ENCODE measurements at places on chromosomes 4 and X. TPM values are rescaled to one million over a fixed set of nuclear protein-coding genes. Genes with fewer than 3 reads are reported as not detected.

DNA sequence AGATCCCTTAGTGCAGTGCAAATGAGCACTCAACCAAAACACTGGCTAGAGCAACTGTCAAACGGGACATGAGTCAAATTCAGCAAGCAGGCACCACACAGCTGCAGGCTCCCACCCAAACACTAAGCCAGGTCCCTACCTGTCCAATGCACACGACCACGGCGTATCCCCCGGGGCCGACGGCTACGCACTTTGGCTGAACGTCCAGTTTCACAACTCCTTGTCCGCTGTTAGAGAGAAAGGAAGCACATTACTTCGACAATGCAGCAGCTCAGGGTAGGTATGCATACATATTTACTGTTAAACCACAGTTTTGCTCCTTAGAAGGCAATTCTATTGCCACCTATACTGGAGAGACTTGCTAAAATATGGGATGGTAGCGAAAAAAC lies 35.4 kb downstream of the WDR1 start:
- peaks cover 35% of the 10 kb centered on the region for H3K36me3 ChIP-seq
- no peak overlapping the region for H3K27ac ChIP-seq
- DNase-seq: no peak
- no peaks in the 10 kb centered on the region for H3K4me1 ChIP-seq
- H3K4me3 ChIP-seq: no peak overlapping the region

DNA sequence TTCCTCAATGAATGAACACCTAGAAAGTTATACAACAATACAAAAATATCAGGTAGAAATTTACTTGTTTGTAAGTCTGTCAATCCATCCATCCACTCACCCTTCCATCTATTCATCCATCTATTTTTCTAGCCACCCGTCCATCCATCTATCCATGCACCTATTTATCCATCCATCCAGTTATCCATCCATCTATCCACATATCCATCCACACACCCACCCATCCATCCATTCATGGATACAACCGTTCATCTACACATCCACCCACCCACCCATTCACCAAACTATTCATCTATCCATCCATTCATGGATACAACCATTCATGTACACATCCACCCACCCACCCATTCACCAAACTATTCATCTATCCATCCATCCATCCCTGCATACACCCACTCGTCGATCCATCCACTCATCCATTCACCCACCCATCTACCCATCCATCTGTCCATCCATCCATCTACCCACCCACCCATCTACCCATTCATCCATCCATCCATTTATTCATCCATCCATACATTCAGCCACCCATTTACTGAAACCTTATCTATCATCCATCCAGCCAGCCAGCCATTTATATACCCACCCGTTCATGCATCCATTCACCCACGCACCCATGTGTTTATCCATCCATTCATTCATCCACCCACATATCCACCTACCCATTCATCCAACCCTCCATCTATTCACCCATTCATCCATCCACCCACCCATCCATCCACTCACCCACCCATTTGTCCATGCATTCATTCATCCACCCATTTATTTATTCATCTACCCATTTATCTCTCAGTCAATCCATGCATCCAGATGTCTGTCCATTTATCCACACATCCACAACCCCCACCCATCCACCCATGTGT lies 10.4 kb upstream of the CD99 start:
- no peak for DNase-seq
- no peaks in the 10 kb centered on the region for H3K36me3 ChIP-seq
- H3K4me3 ChIP-seq: no peak overlapping the region

DNA sequence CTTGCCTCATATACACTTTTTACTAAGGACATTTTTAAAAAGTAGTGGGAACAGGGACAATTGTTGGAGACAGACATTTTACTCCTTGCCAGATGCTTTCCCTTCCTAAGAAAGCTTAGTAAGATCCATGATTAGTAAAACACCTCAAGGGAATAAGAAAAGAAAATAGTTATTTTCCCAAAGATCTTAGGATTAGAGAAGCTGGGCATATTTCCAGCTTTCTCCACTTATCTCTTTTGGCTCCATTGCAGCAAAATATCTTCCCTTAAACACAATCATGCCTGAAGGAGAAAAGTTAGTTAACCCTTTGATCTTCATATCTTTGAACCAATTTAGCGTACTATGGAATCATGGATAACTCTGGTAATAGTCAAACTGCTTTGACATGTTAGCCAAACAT lies 257.9 kb downstream of the PCDH18 start:
- no peaks in the 10 kb centered on the region for H3K27me3 ChIP-seq
- H3K4me1 ChIP-seq: no peaks in the 10 kb centered on the region
- H3K4me3 ChIP-seq: no peak overlapping the region
- H3K36me3 ChIP-seq: no peaks in the 10 kb centered on the region
- no peak for DNase-seq
- no peak overlapping the region for H3K27ac ChIP-seq

DNA sequence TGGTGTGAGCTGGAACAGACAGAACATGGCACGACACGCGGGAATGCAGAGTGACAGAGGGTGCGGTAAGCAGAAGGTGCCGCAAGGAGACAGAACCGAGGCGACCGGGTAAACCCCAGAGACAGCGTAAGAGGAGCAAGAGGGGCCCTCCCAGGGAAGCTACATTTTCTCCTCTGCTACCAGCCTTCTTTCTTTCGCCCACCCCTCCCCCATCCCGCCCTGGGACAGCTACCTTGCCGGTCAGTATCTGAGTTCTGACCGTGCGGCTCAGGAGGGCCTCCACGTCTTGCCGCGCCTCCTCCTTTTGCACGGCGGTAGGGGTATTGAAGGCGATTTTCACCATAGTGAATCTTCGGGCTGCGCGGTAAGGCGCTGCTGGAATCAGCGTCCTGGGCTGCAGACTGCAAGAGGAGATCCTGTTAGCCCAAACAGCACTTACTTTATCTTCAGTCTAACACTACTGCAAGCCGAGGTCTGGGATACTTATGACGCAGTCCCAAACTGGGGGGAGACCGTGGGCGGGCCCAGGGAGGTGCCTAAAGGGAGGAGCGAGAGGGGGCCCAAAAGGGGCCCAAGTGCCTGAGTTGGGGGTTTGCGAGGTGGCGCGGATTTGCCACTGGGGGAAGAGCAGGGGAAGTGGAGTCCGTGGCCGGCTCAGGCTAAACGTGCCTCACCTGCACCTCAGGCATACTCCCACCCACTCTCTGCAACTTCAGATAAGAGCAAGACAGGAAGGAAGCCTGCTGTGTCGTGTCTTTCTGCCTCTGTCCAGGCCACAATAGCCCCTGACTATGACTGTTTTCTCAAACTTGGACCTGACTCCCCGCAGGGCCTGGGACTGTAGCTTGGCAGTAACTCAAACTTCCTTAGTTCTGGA lies at the start of gene ITM2A:
TSS of gene ITM2A (minus strand) at position 462 of the 877 bp plus-strand sequence. CDS start at position 343, 119 bp downstream.
- H3K27me3 ChIP-seq: no peaks in the 10 kb centered on the region
- peaks cover 4% of the 10 kb centered on the region for H3K36me3 ChIP-seq
- peak within 1 kb of the TSS; percentile 72 for H3K4me3 ChIP-seq
- H3K27ac ChIP-seq: no peak within 1 kb of the TSS
- no peaks in the 10 kb centered on the region for H3K4me1 ChIP-seq

DNA sequence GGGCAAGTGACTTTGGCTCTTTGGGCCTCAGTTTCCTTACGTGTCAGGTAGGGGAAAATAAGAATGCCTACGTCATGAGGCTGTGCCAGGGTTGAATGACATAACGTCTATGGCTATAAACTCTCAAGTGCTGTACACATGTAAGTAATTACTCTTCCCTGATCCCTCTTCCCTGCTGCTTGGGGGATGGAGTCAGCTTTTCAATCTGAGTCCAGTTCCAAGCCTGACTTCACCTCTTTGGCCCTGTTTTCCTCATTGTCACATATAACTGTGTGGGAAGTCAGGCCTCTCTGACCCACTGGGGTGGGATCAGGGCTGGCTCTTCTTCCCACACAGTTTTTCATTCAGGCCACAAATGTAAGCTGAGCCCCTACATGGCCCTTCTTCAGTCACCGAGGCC lies 11.4 kb upstream of the CITED1 start:
- H3K4me3 ChIP-seq: no peak overlapping the region
- H3K27ac ChIP-seq: no peak overlapping the region
- no peak for DNase-seq
- H3K4me1 ChIP-seq: no peaks in the 10 kb centered on the region
- H3K27me3 ChIP-seq: no peaks in the 10 kb centered on the region

DNA sequence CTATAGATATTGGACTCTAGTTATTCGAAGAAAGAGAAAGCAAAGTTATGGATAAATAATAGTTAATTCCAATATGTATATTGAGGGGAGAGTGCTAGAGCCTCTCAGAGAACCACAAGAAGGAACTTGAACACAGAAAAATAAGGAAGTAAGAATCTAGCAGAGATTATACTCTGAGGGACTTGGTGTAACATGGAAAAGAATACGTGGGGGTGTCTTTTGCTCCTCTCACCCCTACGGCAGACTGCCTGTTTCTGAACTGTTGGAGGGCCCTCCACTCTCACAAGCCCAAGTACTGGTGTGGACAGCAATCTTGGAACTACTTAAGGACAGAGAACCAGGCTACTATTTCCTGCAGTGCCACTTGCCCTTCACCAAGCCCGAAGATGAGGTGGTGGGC lies 1174.4 kb upstream of the PCDH10 start:
- peaks cover 21% of the 10 kb centered on the region for H3K36me3 ChIP-seq
- no peak overlapping the region for H3K4me3 ChIP-seq
- DNase-seq: no peak
- no peaks in the 10 kb centered on the region for H3K4me1 ChIP-seq
- H3K27ac ChIP-seq: no peak overlapping the region
- no peaks in the 10 kb centered on the region for H3K27me3 ChIP-seq

KIAA0232 gene
- total RNA-seq: 24.9 TPM

All from H9 (cell line).